ENCODE measurements at places on chromosomes 2 and 18.

DNA sequence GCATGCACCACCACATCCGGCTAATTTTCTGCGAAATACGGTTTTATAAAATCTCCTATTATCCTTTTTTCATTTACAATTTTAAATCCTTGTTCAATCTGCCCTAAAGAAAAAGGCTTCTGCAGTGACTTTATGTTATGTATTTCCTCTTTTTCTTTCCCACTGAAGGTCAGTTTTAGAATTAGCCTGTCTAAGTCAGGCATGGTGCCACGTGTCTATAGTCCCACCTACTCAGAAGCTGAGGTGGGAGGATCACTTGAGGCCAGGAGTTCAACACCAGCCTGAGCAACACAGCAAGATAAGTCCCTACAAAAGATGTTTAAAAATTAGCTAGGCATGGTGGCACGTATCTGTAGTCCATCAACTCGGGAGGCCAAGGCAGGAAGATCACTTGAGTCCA lies 39.8 kb upstream of the TNFRSF11A start:
- DNase-seq = no peak

- no peak for DNase-seq
Observed at GRCh38 chr2:186593523-186593922, 3.7 kb downstream of the ITGAV start.

DNA sequence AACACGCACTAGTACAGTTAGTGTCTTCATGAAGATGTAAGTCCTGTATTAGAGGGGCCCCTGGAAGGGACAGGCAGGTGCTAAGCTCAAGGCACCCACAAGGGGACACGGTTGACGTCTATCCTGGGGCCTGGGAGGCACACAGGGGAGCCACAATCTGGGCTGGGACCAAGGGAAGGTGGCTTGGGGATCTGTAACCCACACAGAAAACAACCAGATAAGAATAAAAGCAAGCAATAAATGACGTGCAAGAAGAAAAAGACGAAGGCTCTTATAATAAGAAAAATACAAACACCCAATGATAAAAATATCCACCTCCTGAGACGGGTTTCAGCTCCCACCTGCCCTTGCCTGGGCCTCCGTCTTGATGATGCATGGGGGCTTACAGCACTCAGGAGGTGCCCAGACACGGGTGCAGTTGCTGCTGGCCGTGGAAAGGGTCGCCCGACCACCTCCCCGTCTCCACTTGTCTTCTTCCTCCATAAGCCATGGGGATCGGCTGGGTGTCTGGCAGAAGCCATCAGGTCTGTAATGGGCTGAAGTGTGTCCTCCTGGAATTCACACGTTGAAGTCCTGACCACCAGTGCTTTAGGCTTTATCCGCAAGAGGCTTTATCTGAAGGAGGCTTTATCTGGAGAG lies 73.9 kb downstream of the TWIST2 start:
- DNase-seq = no peak

- no peak for DNase-seq
Observed at GRCh38 chr2:65314801-65315441, 87.3 kb downstream of the ACTR2 start.

DNA sequence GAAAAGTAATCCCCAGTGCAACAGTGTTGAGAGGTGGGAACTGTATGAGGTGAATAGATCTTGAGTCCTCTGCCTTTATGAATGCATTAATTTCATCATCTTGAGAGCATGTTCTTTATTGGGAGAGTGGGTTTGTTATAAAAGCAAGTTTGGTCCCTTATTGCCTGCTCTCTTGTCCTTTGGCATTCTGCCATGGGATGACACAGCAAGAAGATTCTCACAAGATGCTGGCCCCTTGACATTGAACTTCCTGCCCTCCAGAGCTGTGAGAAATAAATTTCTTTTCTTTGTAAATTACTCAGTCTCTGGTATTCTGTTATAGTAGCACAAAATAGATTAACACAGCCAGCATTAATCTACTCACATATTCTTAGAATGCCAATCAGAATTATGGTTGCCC lies 108.6 kb downstream of the EHBP1 start:
- DNase-seq = no peak

- no peak for DNase-seq
Observed at GRCh38 chr2:80896576-80896975, 592.0 kb upstream of the LRRTM1 start.

GRCh38 chr2:117980783-117981676 lies 32.8 kb downstream of the CCDC93 start:
- DNase-seq = no peak

- no peak for DNase-seq
Observed at GRCh38 chr18:49646873-49647272, 85.0 kb downstream of the LIPG start.

- peak; percentile 47 for DNase-seq
Observed at GRCh38 chr2:130332271-130333073, 10.2 kb upstream of the IMP4 start.

- no peak for DNase-seq
Observed at GRCh38 chr2:219249203-219249980, 3.7 kb upstream of the TUBA4B start.

- no peak for DNase-seq
Observed at GRCh38 chr2:33139949-33140348, 193.2 kb downstream of the LTBP1 start.

DNA sequence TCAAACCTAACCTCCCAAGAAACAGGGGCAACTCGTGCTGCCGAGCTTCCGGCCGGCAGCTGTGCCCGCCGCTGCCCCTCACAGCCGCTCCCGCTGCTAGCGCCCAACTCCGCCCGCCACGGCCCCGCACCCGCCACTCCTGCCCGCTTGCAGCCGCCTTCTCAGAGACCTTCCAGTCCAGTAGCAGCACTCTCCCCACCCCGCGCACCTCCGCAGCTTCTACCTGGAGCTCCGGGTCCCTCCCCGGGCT lies 722 bp upstream of the C2orf15 start:
- DNase-seq = no peak
